NCI-H1436 (cell line): ENCODE measurements at places on chromosomes 11 and 22.

GRCh38 chr11:26234451-26234850 is 97.5 kb upstream of the ANO3 start:
- DNase-seq, result no peak

- DNase-seq, result no peak
Observed at GRCh38 chr11:30608534-30608933, 22.4 kb upstream of the MPPED2 start.

- no peak for DNase-seq
Observed at GRCh38 chr22:27260087-27260698, 541.4 kb downstream of the MN1 start.

- no peak for DNase-seq
Observed at GRCh38 chr11:64369440-64370421, 10.8 kb downstream of the RPS6KA4 start.

DNA sequence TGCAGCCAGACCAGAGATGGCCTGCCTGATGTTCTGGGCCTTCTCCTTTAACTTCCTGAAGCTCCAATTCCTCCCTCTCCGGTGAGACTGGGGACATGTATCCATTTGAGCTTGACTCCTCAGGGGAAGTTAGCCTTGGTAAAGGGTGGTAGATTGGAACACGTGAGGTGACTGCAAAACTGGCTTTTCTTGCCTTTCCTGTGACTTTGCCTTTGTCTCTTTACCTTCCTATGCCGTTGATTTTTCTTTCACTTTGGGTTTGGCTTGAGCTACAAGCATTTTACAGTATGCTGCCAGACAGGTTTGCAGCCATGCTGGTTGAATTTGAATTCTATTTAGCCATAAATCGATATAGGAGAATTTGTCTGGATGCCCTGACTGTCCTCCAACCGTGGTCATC is 16.8 kb upstream of the GLYATL1 start:
- no peak for DNase-seq

- no peak for DNase-seq
Observed at GRCh38 chr11:64621283-64622019, 30.4 kb downstream of the SLC22A12 start.

- DNase-seq, result no peak
Observed at GRCh38 chr11:133832096-133832990, 13.0 kb downstream of the SPATA19 start.

- no peak for DNase-seq
Observed at GRCh38 chr11:72111300-72112142, 974 bp downstream of the ANAPC15 start.
